ENCODE measurements at places on chromosomes 2 and 18. TPM values are rescaled to one million over a fixed set of nuclear protein-coding genes. Genes with fewer than 3 reads are reported as not detected.

DNA sequence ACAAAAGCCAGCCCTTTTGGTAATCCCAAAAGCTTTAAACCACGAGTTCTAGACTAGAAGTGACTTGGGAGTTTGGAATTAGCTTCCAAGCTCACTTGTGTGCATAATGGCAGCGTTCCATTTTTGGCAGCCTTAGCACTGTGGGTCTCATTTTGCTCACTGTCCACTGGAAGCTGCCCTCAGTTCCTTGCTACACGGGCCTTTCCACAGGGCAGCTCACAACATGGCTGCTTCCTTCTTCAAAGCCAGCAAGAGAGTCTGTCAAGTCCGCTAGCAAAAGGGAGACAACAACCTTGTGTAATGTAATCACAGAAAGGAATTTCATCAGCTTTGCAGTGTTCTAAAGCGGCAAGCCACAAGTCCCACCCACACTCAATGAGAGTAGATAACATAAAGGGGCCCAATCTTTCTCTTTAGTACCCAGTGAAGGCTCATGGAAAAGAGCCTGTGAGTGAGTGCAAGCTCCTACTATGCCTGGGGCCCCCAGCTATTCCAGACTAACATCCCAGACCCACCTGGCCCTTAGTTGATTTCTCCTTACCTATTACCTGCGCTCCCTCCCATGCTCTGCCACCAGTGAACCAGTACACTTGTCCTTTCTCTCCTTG lies 239.7 kb upstream of the FBXO11 start:
- no peak for DNase-seq

- no peak for DNase-seq
Observed at GRCh38 chr2:85438201-85439024, 19.9 kb downstream of the SH2D6 start.

- DNase-seq, result no peak
Observed at GRCh38 chr2:80007777-80008503, 296.6 kb downstream of the LRRTM1 start.

The WNT10A gene
- polyA plus RNA-seq, result 0.38 TPM

DNA sequence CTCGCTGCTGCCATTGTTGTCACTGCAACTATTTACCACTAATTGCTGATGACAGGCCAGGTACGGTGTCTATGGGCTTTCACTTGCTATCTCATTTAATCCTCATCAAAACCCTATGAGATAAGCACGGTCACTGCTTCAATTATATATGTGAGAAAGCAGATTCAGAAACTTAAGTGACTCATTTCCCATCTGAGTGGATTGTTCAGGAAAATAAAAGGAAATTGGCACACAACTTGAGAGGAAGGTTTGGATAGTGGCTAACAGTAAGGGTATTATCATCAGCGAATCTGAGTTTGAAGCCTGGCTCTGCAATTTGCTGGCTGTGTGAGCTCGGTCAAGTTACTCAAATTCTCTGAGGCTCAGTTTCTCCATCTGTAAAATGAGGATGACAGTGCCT lies 196.0 kb downstream of the KCNS3 start:
- DNase-seq, result no peak

Measured in left lung (tissue), 14 donors.